ENCODE measurements at places on chromosomes 11 and 22. TPM values are rescaled to one million over a fixed set of nuclear protein-coding genes. Genes with fewer than 3 reads are reported as not detected.

RAB39A gene
- total RNA-seq = 0.41 TPM

PDE3B gene
- 12.3 TPM for total RNA-seq

DNA sequence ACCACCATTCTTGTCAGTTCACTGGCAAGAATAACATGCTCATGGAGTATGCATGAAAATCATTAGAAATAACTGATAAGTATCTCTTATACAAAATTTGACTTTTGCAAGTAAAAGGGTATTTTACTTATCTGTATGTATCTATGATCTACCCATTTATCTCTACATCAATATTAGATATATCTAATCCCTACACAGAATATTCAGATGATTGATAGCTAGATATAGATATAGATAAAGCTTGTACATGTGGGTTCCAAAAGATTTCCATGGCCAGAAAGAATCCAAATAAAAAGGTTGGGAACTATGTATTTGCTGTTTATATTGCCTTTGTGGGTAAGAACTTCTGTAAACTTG is 185.5 kb downstream of the MAML2 start:
- no peaks in the 10 kb centered on the region for H3K36me3 ChIP-seq
- peaks cover 65% of the 10 kb centered on the region for H3K4me1 ChIP-seq
- no peaks in the 10 kb centered on the region for H3K27me3 ChIP-seq
- DNase-seq = no peak
- H3K27ac ChIP-seq = peak overlapping the region; percentile 50

- peaks cover 3% of the 10 kb centered on the region for H3K36me3 ChIP-seq
- H3K27me3 ChIP-seq = no peaks in the 10 kb centered on the region
- DNase-seq = no peak
- H3K4me1 ChIP-seq = peaks cover 28% of the 10 kb centered on the region
- H3K27ac ChIP-seq = peak overlapping the region; percentile 100
- peak overlapping the region; percentile 90 for H3K4me3 ChIP-seq
Observed at GRCh38 chr11:64239662-64240434, 1.0 kb upstream of the FKBP2 start.

- H3K27me3 ChIP-seq = peaks cover 13% of the 10 kb centered on the region
- DNase-seq = no peak
- H3K36me3 ChIP-seq = no peaks in the 10 kb centered on the region
- H3K4me3 ChIP-seq = no peak overlapping the region
- H3K4me1 ChIP-seq = peaks cover 3% of the 10 kb centered on the region
- no peak overlapping the region for H3K27ac ChIP-seq
Observed at GRCh38 chr22:39592081-39593065, 21.8 kb downstream of the CACNA1I start.

All from mesothelial cell of epicardium (in vitro differentiated cells).